ENCODE measurements at places on chromosomes 5 and 9. TPM values are rescaled to one million over a fixed set of nuclear protein-coding genes. Genes with fewer than 3 reads are reported as not detected.

Gene FASTKD3
- polyA plus RNA-seq: 28.2 TPM

- no peak for DNase-seq
These were observed 19.6 kb downstream of the QSOX2 start for GRCh38 chr9:136225748-136226679.

Gene SMIM33
- polyA plus RNA-seq: 0.03 TPM

DNA sequence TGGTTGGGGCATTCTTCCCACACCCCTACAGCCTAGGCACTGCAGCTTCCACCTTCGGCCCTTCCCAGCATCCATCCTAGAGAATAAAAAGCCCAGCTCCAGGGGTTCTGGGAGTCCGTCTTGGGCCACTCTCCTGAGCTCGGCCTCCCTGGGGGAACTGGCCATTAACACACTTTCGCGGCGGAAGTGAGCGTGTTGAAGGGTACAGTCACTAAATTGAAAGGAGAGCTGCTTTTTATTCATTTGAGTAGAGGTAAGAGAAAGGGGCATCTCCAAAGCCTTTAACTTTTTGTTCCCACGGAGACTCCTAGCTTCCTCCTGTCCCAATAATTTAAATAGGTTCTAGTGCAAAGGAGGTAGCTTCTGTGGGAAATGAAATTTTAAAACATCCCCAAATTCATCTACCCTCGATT lies 31.0 kb upstream of the NFIB start:
- no peak for DNase-seq

Gene PLGRKT
- polyA plus RNA-seq: 37.3 TPM

Gene ROPN1L
- 0.70 TPM for polyA plus RNA-seq

Gene FOXD1
- polyA plus RNA-seq: 17.3 TPM

GRCh38 chr9:30605936-30606335 lies 1778.5 kb upstream of the ACO1 start:
- no peak for DNase-seq
